Stimulated activated CD4-positive, alpha-beta T cell treated with anti-CD3 and anti-CD28 coated beads, Interleukin-15, amount 100 ng/mL, for 1 hour (primary cell): ENCODE measurements at places on chromosomes 3 and 15.

- DNase-seq, result no peak
Measured at GRCh38 chr3:182327196-182327681, 466.1 kb upstream of the ATP11B start.

- no peak for DNase-seq
Measured at GRCh38 chr3:141050576-141051442, at the start of gene SPSB4. Gene SPSB4 (plus strand): TSS chr3:141051347. CDS start chr3:141066105, 14,758 bp downstream.

GRCh38 chr3:192747145-192747544, 19.8 kb upstream of the FGF12 start:
- no peak for DNase-seq

DNA sequence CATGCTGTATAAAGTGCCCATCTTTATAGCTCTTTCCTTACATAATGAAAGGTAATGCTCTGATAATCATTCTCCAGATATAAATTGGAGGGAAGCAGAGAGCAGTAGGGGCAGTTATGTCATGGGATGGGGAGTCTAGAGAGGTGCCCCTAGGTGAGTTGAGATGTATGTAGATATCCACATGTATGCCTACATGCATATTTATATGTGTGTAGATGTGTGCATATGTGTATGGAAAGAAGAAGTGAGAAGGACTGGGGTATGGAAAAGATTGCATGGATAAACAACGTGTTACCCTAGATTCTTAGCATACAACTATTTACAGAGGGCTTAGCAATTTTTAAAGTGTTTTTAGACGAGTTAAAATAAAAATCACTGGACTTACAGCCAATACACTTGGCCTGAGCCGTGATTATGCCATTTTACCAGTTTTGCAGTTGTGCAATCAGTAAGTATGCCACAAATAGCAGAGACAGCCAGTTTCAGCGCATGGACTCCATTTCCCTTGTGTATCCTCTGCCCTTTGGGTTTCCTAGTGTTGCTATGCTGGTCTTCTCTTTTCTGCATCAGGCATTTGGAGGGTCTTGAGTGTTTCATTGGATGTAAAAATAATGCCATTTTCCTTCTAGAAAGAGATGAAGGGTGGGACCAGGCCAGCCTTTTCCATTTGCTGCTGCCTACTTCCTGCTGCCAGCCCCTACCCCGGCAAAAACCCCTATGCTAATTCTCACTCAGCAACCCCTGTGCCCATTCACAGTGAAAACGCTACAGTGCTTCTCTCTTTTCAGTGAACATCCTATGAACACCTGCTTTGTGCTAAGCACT, 199.4 kb upstream of the NR2E3 start:
- DNase-seq, result no peak

DNA sequence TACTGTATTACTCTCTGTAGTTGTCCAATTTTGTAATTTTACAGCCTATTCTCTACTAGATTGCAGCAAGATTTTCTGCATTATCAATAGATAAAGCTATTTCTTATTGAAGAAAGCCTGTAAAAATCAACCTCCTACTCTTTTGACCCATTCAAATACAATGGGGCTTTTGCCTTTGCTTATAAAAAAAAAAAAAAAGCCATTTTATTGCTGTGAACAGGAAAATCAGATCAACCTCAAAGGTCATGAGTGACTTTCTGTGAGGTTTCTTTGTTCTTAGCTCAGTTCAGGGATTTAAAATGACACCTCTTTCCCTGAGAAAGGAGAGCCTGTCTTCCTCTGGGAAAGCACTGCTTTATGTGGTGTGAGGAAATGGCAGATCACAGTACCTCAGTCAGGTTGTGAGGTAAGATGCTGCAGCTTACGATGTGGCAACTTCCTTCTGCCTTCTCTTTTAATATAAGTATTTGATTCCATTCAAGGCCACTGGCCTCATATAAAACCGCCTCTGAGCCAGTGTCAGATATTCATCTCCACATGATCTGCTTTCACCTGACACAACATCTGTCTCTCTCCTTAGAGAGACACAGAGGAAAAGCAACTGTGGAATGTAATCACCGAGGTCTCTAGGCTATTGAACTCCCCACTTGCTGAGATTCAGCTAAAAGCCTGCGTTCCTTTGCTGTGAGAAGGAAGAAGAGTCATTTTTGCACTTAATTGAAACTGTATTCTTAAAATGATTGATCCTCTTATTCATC, 161.5 kb upstream of the MB21D2 start:
- DNase-seq, result no peak

DNA sequence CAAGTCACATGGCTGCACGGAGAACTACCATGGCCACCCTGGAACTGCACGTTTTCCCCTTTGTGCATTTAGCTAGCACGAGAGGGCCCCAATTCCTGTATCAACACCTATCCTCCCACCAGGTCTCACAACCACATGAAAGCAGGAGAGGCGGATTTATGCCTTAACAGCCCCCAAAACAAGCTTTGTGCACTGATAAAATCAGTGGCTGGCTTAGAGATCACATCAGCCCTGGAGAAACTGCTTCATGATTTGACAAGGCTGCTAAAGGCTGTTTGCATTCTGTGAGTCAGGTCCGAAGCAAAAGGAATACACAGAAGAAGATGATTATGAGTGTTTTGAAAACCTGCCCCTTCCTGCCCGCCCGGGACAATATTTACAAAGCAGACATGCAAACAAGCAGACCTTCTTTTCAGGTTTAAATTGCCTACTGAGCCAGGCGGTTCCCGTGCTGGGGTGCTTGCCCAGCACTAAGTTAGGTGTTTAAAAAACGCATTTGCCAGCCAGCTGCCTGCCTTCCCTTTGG, 25.9 kb downstream of the CEMIP start:
- no peak for DNase-seq

DNA sequence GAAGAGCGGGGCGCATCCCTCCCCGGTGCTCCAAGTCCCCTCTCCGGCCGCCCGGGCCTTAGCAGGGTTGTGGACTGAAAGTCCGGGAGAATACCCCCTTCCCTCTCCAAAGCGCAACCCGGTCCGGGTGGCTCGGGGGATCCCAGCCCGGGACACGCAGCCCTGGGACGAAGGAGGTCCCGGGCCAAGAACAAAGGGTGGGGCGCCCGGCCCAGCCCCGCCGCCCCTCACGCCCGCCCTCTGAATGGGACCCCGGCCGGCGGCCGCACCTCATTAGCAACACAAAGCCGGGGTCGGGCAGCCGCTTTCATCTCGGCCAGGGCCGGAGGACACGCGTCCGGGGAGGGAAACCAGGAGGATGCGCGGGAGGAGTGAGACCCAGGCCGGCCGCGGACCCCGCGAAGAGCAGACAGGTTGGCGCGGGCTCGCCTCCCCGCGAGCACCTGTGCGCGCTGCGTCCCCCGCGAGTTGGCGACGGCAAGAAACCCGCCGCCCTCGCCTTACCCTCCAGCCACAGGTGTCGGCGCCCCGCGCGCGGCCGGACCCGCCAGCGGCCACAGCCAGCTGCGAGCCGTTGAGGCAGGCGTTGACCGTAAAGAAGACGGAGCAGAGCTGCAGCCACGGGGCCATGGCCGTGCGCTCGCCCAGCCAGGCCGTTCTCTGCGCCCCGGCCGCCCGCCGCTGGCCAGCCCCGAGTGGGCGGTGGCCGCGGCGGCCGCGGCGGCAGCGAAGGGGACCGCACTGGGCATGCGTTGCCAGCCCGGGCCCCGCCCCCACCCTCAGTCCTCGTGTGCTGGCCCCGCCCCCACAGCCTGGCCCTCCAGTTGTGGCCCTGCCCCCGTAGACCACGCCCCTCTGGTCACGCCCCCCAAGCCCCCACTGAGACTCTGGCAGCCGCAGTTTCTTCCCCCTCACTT, at the start of gene IL17RD:
IL17RD (minus strand) TSS at position 697 of the 917 bp plus-strand sequence; CDS start at position 630, 67 bp downstream.
- DNase-seq, result no peak

DNA sequence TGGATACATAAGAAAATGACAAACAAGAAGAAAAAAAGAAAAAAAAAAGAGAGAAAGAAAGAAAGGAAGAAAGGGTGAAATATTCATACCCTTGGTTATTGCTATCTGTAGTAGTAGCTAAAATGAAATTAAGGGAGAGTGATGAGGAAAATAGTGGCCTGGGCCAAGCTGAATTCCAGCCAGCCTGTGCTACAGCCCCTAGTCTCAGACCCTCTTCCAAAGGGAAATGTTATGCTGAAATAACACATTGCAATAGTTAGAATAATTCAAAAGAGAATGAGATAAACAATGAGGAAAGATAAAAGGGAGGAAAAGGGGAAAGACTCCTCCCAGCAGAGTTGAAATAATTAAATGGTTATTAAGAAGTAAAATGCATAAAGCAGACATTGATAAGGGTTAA, 268.4 kb upstream of the ROBO1 start:
- no peak for DNase-seq

GRCh38 chr15:81254916-81255290, 58.2 kb downstream of the IL16 start:
- no peak for DNase-seq

DNA sequence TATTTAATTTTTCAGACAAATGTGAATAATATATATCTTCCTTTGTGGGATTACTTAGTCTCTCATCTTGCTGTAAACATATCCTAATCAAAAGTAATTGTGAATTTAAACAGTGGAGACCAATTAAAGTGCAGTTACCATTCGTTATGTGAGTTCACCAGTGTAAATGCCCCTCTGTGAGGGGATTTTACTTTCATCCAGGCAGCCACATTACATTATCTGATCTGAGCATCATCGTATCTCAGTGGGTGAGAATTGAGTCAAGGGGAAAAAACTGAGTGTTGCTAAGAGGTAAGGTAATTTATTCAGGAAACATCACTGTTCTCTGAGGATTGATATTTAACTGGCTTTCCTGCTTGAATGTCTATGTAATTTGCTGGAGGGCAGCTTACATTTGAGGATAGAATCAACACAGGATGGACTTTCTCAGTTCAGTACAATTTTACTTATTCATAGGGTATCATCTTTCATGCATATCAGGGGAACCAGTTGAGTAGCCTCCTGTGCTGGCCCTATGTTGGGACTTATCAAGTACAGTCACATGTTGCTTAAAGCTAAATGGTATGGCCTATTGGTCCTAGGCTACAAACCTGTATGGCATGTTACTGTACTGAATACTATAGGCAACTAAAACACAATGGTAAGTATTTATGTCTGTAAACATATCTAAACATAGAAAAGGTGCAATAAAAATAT, 219.7 kb downstream of the CD47 start:
- no peak for DNase-seq

DNA sequence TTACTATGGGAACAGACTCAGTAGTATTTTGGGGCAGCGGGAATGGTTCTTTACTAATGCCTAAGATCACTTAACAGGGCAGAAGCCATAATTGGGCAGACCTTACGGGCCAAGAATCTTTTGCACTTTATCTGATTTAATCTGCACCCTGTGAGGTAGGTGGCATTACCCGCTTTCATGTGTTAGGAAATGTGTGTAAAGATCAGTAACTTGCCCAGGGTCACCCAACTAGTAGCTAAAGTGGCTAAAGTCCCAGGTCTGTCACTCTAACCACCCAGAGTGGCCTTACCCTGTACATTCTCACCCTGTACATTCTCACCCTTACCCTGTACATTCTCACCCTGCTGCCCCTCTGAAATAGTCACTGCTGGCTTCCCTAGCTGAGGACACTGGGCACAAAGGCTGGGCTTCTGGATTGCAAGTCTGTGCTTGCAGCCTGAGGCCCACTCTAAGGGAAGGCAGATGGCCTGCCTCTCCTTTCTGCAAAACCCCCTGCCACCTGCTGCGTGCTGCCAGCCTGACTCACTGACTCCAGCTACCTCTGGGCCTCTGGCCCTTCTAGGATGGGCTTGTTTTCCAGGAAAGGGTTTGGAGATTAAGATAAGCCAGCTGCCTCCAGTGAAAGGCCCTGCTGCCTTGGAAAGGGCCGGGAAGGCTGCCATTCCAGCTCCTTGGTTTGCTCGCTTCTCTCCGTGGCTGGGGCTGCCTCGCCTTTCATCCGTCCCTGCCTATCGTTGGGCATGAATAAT, 37.5 kb upstream of the MYZAP start:
- no peak for DNase-seq

DNA sequence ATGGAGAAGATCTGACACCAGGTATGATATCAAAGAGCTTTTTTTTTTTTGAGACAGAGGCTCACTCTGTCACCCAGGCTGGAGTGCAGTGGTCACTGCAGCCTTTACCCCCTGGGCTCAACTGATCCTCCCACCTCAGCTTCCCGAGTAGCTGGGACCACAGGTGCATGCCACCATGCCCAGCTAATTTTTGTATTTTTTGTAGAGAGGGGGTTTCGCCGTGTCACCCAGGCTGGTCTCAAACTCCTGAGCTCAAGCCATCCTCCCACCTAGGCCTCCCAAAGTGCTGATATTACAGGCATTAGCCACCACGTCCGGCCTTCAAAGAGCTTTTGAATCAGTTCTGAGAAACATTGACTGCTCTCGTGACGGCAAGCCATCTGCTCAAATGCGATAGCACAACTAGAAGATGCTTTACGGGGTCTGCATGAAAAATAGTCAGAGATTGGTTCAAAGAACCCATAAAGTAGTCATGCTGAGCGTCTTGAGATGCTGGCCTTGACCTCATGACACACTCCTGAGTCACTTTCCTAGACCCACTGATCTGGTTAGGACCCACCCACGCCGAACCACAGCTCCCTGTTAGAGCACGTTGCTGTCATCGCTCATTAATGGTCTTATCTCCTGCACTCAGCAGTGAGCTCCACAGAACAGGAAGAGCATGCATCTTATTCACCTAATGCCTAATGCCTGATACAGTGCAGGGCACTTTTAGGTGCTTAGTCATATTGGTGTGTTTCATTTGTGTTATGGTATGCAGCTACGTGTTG, 57.0 kb upstream of the NR2F2 start:
- DNase-seq, result no peak

- no peak for DNase-seq
Measured at GRCh38 chr3:151171145-151171757, 31.8 kb downstream of the GPR171 start.

GRCh38 chr3:43288850-43289249, 2.5 kb downstream of the SNRK start:
- no peak for DNase-seq

- DNase-seq, result no peak
Measured at GRCh38 chr15:100308213-100308600, 33.6 kb downstream of the ADAMTS17 start.

DNA sequence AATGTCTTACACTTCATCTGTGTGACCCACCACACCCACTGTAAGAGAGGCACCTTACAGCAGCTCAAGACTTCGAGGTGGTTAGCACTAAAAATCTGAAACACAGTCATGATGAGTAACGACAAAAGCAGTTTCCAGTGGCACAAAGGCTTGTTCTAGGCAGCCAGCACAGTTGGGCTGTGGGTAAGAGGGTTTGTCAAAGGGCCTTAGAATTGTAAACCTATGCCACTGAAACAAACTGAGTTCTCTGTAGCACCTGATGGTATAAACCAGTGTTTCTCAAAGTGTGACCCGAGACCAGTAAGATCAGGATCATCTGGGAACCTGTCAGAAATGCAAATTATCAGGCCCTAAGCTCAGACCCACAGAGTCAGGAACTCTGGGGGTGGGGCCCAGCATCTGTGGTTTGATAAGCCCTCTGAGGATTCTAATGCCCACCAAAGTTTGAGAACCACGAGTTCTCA, 36.5 kb downstream of the DAPK2 start:
- peak; percentile 37 for DNase-seq

- no peak for DNase-seq
Measured at GRCh38 chr3:29447946-29448627, 167.2 kb downstream of the RBMS3 start.

DNA sequence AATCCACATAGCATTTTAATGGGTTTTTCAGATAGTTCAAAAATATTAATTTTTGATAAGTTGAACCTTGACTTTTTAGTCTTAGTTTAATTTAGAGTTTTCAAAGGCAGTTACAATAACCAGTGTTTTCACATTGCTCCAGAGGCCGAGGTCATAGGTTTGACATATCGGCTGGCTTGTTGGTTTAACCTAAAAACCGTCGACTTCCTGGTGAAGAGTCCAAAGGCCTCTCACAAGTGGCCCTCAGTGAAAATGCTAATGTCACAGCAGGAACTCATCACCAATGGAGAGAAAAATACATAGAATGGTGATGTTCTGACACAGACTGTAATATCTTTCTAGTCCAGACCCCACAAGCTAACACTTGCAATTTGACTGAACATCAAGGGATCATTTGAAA, 642.3 kb downstream of the PLOD2 start:
- DNase-seq, result no peak
